ENCODE measurements at places on chromosomes 6 and 20.

DNA sequence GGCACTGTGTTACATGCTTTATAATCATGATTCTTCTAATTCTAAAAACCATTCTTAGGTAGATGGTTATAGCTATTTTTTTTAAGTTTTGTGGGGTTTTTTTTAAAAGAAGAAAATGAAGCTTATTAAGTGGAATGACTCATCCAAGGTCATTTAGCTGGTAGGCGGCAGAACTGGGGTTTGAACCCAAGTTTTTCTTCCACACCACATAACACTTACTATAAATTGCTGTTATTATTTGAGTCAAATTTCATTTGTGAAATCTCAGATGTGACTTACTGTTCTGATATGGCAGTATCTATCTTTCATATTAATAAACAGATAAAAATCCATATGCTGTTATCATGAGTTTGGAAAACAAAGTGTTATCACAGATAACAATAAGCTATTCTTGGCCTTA is 10.4 kb upstream of the COL10A1 start:
- DNase-seq = no peak

DNA sequence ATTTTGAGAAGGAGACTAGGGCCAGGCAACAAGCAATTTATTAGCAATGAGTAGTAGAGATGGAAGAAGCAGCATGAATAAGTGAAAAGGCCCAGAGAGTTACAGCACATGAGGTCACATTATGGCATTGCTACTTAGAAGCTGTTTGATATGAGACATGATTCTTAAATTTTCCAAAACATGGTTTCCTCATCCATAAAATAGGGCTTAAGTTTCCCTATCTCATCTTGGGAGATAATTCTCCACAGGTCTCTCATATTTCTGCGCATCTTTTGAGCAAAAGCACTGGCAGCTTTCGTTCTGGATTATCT is 656.1 kb downstream of the EPHA7 start:
- no peak for DNase-seq

- no peak for DNase-seq
Observed at GRCh38 chr20:33675136-33675959, 1.1 kb upstream of the NECAB3 start.

- no peak for DNase-seq
Observed at GRCh38 chr6:116402108-116402937, 31.6 kb downstream of the DSE start.

DNA sequence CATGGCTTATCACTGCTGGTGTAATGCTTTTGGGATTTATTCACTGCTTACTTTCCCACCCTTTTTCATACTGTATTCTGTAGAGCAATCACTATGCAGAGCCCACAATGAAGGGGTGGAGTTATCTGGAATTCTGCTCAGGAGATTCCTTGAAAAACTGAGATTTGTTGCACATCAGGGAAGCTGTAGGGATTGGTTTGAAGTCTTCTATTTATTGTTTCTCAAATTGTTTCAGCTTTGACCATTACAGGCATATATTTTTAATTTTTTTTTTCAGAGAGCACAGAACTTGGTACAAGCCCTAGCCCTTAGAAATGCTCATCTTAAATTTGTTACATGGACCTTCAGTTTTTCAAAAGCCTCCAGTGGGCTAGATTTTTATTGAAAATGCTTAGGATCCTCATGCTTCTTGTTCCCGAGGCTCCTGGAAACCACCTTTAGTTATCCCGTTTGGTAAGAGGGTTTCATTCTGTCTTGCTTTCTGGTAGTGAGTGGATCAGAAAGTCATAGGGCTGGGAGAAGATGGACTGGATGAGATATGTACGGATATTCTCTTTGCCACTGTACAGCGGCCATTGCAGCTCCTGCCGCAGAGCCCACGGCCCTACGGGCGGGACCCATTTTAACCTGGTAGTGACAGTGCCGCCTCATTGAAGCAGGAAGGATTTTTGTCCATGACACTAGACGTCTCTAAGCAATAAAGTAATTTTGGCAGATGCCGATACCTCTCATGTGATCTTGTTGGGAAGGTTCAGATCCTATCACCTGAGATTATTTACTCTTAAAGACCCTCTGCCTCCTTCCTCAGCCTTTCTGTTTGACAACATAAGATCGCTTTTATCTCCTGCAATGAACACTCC is 45.3 kb upstream of the ZNF184 start:
- no peak for DNase-seq

DNA sequence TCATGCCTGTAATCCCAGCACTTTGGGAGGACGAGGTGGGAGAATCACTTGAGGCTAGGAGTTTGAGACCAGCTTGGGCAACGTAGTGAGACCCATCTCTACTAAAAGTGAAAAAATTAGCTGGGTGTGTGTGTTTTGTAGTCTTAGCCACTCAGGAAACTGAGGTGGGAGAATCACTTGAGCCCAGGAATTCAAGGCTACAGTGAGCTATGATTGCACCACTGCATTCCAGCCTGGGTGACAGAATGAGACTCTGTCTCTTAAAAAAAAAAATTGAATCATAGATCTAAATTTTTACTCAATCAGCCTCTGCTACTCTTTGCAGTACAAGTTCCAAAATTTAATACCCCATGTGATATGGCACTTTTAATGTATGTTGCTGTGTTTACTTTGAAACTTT is 121.6 kb downstream of the ARMC2 start:
- DNase-seq = no peak

GRCh38 chr6:165223736-165224135 is 85.7 kb downstream of the C6orf118 start:
- DNase-seq = no peak

DNA sequence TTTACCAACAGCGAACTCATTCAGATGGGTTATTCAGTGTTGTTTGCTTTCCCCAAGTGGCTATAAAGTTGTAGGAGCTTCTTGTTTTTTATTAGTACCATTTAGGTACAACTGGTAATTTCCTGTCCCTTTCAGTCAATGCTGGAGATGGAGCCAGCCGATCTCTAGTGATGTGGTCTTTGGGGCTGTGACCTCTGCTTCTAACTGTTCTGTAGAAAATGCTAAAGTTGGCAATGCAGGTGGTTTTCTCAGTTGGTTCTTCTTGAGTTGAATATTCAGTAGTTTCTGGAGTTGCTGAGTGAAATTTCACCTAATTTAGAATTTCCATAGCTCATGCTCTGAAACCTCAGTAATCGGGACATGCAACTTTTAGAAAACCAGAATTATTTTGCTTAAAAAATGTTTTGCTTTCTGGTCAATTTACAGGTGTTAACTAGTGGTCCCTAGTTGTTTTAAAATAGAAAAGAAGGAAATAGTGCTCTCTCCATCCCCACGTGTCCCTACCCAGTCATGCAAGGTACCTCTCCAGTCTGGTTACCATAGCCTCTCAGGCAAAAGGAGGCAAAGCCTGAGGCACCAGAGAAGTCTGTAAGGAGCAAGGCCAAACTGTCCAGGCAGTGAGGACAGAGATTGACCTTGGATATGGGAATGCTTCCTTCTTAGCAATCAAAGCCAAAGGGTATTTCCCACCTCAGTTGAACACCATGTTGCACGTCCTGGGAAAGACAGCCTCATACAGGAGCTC is 27.3 kb upstream of the GABRR1 start:
- no peak for DNase-seq

DNA sequence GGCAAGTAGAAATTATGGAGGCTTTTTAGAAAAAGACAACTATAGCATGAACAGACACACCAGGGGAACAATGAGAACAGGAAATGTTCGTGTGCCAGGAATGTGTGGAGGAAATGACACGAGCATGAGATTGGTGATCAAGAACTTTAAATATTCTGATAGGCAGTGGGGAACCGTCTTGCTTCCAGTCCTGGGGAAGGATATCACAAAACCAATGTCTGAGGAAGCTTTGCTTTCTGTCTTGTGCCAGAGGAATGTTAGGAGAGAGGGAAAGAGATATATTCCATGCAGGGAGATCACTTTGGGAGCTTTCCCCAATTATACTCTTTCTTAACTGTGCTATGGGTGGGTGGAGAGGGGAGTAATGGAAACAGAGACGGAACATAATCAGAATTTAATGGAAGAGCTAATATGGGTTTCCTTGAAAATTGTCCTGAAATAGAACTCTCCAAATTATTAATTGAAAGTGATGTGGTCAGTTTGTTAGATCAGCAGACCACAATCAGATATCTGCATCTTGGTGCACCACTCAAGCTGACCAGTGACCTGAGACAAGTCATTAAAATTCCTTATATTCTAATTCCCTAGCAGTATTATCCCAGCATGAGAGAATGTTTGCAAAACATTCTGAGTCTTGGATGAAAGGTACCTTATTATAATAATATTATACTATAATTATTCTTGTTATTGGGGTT is 178.2 kb downstream of the SOX4 start:
- no peak for DNase-seq

GRCh38 chr6:1175877-1176276 is 136.0 kb upstream of the FOXQ1 start:
- DNase-seq = no peak

DNA sequence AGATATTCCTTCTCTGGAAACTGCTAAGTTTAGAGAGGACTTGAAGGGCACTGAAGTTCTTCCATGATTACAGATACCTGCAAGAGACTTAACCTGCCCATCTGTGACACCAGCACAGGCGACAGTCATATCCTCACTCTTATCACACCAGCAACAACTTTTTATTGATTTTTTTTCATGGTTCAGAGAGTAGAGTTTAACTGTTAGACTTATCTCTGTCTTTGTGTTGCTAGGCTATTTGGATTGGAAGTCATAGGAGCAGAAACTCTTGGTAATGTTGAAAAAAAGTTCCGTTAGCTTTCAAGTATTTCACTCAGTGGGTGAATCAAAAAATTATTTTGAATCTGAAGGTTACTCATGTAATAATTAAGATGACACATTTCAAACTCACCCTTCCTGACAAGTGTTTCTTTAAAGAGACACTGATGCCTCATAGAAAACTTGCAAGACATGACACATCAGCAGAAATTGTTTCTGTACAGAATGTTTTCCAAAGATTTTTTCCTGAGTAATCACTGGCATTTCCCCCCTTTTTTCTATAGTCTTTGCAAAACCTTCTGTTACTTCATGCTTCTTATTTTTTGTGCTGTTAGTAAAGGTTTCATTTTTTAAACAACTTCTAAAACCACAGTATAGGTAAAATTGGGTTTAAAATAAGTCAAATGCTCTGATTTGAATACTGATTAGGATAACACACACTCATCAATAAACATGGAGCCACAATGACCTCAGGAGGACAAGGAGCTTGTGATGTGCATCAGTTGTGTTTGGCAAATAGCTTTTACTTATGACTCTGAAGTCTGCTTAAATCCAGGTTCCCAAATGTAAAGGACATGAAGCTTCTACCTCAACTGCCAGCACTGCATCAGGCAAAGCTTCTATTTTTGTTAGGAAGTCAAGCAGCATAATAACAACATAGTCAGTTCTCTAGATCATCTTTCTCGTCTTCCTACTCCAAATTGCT is 252.9 kb upstream of the MAN1A1 start:
- DNase-seq = no peak

DNA sequence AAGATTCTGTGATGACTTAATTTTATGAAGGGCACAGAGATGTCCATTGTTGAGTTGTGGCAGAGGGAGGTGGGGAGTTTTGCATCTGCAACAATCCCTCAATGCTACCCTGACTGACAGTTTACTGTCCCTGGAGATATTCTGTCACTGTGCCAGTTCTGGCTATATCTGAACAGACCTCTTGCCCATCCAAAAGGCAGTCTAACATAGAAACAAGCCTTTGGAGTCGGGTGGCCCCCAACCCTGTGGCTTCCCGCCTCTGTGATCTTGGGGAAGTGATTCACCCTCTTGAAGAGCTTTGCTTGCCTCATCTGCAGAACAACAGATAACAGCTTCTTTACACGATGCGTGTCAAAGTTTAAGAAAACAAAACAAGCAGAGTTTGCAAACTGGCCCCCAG is 3.8 kb upstream of the E2F1 start:
- DNase-seq = no peak

DNA sequence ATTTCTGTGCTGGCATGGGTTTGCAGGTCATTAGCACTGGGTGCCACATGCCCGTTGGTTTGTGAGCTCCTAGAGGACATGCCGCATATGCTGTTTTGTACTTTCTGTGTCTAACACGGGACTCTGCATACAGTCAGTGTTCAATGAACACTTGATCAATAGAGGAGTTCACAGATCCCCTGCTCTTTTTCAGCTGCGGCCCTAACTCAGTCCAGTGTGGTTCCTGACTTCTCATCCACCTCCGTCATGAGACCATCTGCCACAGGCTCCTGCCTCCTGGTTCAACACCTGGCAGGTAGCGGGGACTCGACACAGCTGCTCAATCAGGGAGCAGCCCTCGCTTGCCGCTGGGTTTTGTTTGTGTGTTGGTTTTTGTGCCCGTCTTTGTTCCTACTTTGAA is 13.8 kb upstream of the BMP7 start:
- no peak for DNase-seq

GRCh38 chr6:34476447-34476846 is 10.6 kb downstream of the PACSIN1 start:
- no peak for DNase-seq

- no peak for DNase-seq
Observed at GRCh38 chr6:159259441-159260125, 90.4 kb downstream of the FNDC1 start.

DNA sequence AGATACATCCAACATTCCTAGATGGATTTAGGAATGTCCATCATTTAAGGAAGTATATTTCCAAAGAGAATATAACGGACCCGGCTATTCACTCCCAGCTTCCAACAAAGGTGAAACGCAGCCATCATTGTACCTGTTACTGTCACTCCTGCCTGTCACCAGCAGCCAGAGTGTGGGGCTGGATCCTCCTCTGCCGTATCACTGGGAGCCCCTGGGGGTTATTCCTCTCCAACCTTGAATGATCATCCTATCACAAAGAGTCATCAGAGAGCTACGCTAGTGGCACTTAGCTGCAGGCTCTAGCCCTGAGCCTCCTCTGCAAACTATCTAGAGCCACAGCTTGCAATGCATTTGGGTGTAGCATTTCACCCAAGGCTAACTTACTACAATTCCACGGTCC is 73.6 kb upstream of the NHSL1 start:
- no peak for DNase-seq

DNA sequence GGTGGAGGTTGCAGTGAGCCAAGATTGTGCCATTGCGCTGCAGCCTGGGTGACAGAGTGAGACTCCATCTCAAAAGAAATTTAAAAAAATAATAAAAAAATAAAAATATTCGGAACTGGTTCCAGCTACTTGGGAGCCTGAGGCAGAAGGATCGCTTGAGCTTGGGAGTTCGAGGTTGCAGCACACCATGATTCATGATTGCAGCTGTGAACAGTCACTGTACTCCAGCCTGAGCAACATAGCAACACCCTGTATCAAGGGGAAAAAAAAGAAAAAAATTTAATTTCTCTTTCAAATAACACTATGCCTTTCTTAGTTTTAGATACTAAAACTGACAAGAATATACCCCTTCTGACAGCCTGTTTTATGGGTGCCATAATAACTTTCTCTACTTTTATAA is 10.5 kb downstream of the KDM1B start:
- DNase-seq = no peak

DNA sequence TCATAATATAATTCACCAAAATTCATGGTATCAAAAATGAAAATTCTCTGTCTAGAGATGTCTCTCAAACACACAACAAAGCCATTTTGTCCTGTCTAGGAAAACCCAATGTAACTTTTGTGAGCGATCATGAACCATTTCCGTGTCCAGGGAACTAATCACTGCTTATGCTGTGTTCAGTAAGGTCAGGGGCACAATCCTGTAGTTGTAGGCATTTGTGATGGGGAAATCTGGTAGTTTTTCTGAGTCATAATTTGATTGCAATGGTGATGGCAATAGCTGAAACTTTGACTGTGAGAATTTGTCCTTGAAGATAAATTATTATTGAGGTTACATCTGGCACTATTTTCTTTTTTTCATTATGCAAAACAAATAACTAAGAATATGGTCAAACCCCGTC is 21.0 kb upstream of the GCLC start:
- DNase-seq = no peak

GRCh38 chr20:44435630-44436335 is 39.9 kb upstream of the TTPAL start:
- DNase-seq = no peak
